ENCODE measurements at places on chromosomes 6 and 20.

DNA sequence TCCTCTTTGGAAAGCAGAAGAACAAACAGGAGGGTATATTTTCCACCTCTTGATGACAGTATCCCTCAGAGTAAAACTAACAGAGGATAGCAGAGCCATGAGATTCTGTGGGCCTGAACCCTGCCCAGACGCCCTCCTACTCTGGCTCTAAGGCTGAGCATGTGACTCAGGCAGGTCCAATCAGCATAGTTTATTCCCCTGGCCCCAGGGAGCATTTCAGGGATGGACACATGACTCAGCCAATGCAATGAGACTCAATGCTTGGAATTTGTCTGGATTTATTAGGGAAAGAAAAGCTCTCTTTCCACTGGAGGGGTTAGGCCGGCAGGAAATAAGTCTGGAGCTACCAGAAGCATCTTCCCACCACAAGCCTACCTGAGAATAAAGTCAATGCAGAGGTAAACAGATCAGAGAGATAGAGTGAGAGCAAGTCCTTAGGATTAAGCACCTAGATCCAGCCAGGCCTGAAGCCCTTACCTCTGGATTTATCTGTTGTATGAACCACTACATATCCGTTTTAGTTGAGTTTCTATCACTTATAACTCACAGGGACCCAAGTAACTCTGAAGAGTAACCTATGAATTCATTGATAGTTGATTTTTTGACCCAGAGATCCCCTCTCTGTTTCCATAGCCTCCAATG is 68.2 kb upstream of the EYA2 start:
- no peak for DNase-seq

- DNase-seq = peak; percentile 99
Observed at GRCh38 chr20:56554869-56555268, 21.8 kb downstream of the FAM209B start.

GRCh38 chr6:108594640-108595039 is 33.9 kb downstream of the FOXO3 start:
- DNase-seq = no peak

DNA sequence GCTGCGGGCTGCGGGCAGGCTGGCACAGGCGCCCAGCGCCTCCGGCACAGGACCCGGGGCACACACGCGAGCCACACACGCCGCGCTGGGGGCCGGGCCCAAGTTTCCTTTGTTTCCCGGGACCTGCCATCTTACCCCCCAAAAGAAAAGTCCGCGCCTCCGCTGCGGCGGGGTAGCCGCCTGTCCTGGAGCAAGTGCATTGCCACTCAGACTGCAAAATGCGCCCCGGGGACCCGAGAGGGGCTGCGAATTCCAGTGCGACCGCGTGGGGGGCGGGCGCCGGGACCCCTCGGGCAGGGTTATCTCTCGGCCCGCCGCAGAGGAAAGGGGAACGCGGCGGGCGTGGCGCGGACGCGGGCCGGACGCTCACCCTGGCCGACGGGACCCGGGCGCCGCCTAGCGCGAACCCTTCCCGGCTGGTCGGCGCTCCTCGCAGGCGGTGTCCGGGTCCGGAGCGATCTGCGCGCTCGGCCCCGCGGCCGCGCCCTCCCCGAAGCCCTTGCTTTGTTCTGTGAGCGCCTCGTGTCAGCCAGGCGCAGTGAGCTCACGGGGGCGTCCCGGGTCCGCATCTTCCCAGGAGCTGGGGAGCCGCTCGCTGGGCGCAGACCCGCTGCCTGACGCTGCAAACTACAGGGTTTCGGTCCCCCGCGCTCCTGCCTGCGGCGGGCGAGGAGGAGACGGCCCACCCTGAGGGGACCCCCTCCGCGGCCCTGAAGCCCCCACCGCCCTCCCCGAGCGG is 639 bp upstream of the CD24 start:
- DNase-seq = peak; percentile 28

GRCh38 chr20:41544472-41544871 is 73.7 kb downstream of the CHD6 start:
- DNase-seq = no peak

DNA sequence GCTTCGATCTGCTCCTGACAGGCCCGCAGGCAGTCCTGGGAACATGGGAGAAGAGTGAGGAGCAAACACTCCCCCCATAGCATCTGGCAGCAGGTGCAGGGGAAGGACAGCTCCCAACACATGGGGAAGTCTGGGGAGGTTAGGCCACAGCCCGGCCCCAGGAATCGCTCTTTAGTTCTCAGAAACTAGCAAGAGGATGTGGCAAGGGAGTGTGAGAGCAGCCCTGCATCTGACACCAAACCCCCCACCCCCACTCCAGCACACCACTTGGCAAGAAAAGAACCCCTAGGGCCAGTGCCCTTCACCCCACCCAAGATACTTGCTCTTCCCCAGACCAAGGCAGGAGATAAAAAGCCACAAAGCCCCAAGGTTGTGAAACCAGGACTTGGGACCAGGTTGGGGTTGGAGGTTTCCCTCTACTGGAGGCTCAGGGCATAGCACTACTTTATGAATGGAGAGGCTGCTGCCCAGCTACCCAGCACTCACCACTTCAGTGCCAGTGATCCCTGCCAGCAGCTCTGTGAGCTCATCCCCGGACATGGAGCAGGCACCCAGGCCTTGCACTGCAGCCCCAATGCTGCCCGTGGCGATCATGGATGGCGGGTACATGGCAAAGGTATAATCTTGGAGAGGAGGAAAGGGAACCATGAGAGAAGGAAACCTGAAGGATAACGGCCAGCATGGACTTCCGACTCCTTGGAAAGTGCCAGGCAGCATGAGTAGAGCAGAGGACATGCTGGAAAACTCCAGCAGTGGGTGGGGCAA is 5.4 kb downstream of the CCND3 start:
- peak; percentile 59 for DNase-seq

DNA sequence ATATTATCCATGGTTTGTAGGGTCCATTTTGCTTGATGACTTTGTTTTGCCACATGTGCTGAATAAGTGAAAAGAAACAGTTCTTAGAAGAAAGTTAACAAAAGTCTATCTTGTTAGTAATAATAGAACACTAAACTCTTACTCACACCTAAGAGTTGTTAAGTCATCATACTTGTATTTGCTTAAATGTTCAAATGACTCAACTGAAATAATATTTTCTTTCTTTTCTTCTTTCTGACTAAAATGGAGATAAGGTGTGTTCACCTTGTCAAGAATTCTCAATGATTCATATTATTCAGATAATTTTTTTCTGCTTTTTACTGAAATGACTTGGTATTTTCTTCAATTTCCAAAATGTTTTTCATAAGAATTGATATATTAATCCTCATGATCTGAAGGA is 327.2 kb downstream of the HTR1B start:
- no peak for DNase-seq

GRCh38 chr6:28407401-28407800 is 7.9 kb upstream of the ZSCAN12 start:
- no peak for DNase-seq

- no peak for DNase-seq
Observed at GRCh38 chr6:36692861-36693702, 4.5 kb upstream of the RAB44 start.

- DNase-seq = peak; percentile 66
Observed at GRCh38 chr6:42451333-42452170, at the start of gene TRERF1. TRERF1 (minus strand) TSS chr6:42451926; CDS start chr6:42269590, 182,336 bp downstream.

DNA sequence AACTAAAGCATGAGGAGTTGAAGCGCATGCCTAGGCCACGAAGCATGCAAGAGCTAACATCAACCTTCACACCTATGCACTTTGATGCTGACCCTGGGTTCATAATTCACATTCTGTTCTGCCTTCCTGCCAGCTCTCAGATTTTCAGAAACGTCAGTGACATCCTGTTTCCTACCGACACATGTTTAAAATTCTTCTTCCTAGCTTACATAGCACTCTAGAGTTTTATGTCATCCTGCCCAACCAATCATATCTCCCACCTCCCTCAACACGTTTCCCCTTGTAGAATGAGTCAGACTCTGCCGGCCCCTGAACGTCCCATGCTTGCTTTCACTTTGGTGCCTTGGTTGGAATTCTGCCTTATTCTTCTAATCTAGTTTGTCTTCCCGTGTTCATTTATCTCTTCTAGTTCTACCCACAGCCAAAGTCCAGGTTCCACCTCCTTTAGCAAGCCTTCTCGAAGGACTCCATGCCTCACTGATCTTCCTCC is 97.2 kb upstream of the MAP7 start:
- no peak for DNase-seq

DNA sequence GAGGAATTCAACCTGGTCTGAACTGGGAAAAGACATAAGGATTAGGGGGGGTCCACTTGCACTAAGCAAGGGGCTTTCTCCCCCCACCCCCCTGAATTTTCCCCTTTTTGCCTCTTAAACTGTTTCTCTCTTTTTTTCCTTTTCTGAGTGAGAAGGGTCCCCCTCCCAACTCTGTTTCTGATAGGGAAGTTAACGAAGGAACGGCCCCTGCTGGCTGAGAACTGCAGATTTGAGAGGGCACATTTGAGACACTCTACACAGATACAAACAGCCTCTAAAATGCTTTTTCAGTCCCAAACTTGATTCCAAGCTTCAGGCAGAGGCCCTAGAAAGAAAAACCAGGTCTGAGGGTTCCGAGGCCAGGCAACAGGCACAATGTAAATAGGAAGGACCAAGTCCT is 91.7 kb downstream of the JARID2 start:
- no peak for DNase-seq

DNA sequence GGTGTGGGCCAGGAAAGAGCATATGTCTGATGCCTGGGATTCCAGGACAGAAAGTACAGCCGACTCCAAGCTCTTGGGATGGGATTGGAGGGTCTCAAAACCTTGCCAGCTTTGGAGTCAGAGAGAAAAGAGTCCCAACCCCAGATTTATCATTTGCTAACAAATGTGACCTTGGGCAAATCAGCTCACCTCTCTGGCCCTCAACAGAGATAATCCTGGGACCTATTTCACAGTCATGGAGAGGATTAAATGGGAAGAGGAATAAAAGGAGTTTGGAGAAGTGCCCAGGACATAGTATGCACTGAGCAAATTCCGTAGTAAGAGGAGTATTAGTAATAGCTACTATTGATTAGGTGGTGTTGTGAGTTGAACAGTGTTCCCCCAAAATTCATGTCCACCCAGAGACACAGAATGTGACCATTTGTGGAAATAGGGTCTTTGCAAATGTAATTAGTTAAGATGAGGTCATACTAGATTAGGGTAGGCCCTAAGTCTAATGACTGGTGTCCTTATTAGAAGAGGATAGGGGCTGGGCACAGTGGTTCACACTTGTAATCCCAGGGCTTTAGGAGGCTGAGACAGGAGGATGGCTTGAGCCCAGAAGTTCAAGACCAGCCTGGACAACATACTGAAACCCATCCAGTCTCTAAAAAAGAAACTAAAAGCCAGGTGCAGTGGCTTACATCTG is 17.1 kb downstream of the RIPOR3 start:
- DNase-seq = no peak

DNA sequence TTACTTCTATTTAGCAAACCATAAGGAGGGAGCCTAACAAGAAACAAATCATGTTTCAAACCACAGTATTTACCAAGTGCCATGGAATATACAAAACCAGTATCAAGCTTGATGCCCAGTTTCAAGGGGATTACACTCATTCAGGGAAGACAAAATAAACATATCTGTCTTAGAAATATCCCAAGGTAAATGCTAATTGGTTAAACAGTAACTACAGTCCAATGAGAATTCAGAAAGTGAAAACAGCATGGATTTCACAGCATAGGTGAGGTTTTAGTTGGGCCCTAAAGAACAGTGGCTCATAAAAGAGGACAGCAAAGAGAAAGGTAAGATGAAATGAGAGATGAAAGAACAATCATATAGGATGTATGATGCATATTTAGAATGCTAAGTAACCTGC is 110.3 kb downstream of the CHD6 start:
- DNase-seq = no peak

DNA sequence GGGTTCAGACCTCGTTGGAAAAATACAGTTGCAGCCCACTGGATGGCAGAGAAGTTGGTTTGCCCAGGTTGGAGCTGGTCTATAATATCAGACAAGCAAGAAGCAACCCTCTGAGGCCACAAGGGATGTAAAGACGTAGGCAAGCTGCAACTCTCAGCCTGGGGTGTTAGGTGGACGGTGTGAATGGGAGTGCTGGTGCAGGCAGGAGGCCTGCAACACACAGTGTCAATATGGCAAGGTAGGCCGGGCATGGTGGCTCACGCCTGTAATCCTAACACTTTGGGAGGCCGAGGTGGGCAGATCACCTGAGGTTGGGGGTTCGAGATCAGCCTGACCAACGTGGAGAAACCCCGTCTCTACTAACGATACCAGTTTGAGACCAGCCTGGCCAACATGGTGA is 10.5 kb downstream of the VPS16 start:
- no peak for DNase-seq
